ENCODE measurements at places on chromosomes 11 and 22.

DNA sequence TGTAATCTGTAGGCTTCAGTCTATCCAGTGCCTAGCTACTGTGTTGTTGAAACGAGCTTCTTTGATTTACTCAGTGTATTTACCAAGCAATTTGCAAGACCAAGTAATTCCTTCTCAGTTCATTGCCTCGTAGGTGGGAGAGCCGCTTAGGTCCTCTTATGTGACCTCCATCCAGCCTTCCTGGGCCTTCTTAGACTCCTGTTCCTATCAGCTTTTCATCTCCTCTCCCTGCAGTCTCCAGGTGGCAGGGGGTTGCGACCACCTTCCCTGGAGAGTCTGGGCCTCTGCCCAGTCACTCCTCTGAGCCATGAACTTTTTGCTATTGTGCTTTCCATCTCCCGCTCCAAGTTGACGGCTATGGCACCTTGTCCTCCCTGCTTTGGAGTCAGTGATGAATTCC lies 251.8 kb downstream of the KIRREL3 start:
- DNase-seq = no peak

DNA sequence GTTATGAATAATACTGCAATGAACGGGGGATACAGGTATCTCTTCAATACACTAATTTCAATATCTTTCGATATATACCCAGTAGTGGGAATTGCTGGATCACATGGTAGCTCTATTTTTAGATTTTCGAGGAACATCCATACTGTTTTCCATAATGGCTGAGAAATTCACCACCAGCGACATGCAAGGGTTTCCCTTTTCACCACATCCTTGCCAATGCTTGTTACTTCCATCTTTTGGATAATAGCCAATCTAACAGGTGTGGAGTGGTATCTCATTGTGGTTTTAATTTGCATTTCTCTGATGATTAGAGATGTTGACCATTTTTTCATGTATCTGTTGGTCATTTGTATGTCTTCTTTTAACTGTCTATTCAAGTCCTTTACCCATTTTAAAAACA lies 5.9 kb downstream of the IL10RA start:
- no peak for DNase-seq

DNA sequence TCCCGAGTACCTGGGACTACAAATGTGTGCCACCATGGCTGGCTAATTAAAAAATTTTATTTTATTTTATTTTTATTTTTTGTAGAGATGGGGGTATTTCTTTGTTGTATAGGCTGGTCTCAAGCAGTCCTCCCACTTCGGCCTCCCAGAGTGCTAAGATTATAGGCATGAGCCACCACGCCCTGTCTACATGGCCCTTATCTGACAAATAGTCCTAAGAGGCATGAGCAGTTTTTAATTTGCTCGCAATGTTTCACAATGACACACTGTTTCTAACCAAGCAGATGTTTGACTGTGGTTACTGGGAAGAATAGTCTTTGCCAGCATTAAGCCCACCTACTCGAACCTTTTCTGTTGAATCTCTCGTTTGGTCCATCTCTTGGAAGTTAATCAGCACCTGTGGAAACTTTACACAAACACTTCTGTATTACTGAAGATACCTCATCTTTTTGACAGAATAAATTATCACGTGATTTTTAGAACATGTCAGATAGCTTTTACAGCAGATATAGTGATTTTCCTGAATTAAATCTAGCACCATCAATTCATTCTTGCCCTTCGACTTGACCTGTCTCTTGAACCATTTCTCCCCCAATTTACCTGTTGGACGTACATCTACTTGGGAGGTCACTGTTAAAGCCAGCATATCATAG lies 71.4 kb downstream of the MTMR3 start:
- DNase-seq = no peak

GRCh38 chr11:122765487-122766131 lies 72.7 kb upstream of the CRTAM start:
- no peak for DNase-seq

GRCh38 chr22:19149991-19150390 lies at the start of gene GSC2:
Gene GSC2, minus strand, starts transcription at chr22:19150292. Its CDS starts 9 bp downstream, at chr22:19150283.
- no peak for DNase-seq

- no peak for DNase-seq
Observed at GRCh38 chr11:12958986-12959385, 50.1 kb upstream of the RASSF10 start.
